Jurkat, Clone E6-1 (cell line): ENCODE measurements at places on chromosomes 7 and 10.
A peak's percentile ranks its signal among the peaks of the same experiment; 100 is the strongest.

DNA sequence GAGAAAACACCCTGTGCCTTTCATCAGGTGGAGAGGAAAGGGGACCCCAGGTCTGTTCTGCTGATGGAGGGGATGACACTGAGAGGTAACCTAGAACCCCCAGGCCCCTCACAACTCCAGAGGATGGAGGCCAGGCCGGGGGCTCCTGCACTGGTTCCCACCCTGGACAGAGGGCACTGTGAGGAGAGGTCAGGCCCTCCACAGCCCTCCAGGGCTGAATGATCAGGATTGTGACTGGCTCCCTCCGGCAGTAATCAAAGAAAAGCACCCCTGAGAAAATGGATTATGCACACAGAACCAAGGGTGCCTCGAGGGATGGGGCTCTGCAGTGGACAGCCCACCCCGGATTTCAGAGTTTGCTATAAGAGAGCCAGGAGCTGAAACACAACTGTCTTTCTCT is 502.8 kb downstream of the TCERG1L start:
- no peak for DNase-seq

- DNase-seq: no peak
Measured at GRCh38 chr7:131087756-131088658, 239.7 kb upstream of the MKLN1 start.

DNA sequence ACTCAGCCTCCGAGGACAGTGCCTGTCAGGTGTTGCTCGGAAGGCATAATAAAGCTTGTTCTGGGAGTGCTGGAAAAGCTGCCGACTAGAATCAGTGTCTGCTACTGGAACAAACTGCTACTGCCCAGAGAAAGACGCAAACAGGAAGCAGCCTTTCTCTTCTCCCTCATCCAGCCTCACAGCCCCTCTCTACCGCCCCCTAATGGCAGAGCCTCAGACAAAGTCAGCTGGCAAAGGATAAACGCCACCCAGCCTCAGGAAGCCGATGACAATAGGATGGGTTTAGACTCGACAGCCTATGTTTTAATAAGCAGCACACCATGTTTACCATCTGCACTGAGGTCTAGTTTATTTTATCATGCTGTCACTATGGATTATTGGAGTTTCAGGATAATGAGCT is 169.5 kb upstream of the LYZL1 start:
- DNase-seq: peak; percentile 9

DNA sequence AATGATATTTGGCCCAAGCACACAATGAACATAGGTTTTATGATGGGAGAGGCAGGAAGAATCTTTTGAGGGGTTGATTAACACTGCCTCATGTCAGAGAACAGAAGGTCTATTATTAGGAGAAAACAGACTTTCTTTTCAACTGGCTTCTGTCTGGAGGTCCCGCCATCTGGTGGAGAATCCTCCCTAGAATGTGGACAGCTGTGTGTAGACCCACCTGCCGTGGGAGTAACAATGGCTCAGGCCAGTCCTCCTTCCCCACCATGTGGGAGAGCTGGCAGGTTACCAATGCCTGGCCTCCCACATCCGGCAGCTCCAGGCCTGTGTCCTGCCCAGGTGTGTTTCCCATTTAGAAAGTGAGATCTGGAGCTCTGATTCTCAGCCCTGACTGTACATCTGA is 70.4 kb upstream of the AOAH start:
- DNase-seq: peak; percentile 52

DNA sequence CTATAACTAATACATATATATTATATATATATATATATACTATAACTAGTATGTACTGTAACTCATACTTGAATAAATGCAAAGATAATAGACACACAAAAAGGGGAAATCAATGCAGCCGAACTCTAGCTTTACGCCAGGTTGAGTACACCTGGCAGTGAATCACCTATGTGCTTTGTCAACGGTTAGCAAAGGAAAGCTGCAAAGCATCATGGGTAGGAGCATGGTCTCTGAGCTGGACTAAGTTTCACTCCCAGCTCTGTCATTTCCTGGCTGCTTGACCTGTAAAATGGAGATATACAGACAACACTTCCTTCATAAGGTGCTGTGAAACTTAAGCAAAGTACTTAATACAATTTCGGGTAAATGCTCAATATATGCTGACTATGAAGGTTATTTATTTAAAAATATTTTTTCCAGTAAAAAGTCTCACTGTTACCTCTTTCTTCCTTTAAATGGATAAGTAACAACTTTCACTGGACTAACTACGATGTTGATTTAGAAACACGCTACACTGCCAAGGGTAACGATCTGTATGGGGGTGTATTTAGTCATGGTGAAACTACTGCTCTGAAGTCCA is 61.7 kb upstream of the ITGA8 start:
- DNase-seq: no peak

DNA sequence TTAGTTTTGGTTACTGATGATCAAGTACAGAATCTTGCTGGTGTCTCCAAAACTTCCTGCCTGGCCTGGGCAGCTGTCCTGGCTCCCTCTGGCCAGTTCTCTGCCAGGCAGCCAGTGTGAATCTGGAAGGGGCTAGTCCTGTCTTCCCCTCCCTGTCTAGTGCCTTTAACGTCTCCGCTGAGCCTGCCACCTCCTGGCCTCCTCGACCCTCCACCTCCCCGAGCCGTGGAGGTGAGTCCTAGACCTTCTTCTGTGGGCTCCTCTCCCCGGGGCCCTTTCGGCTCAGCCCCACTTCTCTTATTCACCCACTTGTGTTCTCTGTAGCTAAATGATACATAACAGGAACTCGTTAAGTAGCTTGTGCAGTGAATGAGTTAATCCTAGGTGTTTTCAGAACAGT is 218.2 kb downstream of the MGMT start:
- no peak for DNase-seq

DNA sequence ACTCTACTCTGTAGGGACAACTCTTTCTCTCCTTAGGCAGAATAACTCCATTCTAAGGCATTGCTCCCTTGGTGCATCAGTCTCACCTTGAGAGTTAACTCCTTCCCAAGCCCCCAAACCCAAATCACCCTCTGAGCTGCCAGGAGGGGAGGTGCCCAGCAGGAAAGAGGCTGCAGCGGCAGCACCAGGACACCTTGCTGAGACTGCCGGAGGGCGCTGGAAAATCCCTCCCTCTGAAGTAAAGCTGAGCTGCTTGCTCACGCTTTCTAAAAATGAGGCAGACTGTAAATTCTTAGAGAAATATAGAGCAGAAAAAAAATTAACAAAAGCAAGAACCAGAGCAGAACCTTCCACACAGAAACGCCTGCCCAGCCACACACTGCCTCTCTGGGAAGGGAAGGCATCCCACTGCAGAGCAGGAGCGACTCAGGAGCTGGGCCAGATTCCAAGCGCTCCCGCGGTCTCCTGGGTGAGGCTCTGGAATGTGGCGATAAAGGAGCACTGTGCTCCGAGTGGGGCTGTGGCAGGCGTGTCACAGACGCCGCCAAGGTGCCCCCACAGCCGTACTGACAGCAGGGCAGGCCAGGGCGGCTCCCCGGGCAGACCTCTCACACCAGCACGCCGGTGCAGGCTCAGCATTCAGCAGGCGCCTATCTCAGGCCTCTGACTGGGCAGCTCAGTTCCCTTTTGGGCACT is 202.1 kb downstream of the TNS3 start:
- DNase-seq: no peak

- DNase-seq: no peak
Measured at GRCh38 chr10:118473305-118473960, 122.0 kb downstream of the PRLHR start.

DNA sequence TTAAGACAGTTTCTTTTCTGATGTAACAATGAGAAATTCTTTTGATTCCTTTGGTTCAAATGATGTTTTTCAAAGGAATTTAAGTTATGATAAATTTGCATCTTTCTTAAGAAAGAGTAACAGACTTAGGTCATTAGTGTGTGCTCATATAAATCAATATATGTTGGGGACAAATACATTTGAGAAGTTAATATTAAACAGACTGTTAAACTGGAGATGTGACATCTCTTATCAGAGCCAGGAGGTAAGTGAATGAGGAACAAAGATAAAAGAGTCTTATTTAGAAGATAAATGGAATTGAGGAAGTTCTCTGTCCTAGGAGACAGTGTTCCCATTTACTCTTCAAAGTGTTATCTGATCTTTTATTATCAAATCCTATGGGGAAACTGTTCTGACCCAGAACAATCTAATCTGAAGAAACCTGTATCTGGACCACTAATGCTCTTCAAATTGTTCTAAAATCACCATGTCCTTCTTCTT is 104.8 kb upstream of the LAMB4 start:
- DNase-seq: no peak

GRCh38 chr7:2644220-2644561 is 12.4 kb downstream of the TTYH3 start:
- no peak for DNase-seq

- no peak for DNase-seq
Measured at GRCh38 chr10:29642990-29643389, 8.2 kb upstream of the SVIL start.

DNA sequence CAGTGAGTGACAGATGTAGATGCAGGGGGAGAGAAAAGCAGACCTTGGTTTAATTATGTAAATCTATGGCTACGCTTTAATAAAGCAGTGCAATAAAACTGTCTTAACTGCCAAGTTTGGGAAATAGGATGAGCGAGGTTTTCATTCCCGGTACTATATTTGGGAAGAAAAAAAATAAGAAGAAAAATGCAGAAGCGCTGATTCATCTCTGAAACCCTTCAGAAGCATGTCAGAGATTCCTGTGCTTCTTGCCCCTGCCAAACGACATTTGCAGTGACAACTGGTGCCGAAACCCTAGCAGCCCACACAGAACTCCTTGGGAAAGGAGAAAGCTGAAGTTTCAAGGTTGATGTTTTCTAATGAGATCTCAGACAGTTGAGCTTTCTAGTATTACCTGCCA is 380.7 kb downstream of the REEP3 start:
- DNase-seq: no peak

GRCh38 chr7:30321089-30321881 is 36.9 kb downstream of the ZNRF2 start:
- DNase-seq: no peak

DNA sequence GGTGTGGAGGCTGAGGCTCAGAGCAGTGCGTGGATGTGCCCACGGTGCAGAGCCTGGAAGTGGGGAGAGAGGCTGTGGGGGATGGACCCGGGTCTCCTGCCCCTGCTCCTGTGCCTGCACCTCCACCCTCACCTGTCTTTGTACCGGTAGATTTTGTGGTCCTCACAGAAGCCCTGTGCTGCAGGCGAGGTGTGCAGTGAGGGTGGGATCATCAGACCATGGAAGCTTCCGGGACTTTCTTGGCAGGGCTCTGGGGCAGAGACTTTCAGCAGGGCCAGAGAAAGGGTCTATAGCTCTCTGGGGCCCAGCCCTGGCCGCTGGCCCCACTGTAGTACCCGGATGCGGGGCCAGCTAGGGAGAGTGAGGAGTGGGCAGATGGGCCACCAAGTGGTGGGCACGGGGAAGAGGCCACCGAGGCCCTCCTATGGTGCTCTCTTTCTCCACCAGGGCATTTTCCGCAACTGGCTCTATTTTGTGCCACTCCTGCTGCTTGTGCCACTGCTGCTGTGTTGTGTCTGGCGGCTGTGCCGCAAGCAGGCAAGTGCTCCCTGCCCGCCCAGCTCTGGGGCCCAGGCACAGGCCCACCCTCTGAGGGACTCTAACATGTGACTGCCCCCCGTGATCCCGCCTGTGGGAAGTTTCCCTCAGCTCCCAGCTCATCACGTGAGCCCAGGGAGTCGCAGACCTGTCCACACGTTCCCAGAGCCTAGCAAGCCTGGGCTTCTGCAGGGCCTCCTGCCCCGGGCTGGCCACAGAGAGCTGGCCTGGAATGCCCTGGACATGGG is 22.1 kb downstream of the ANTXRL start:
- no peak for DNase-seq

GRCh38 chr7:42730586-42730985 is 181.3 kb downstream of the C7orf25 start:
- DNase-seq: no peak
